ENCODE measurements at places on chromosomes 5 and 9.

DNA sequence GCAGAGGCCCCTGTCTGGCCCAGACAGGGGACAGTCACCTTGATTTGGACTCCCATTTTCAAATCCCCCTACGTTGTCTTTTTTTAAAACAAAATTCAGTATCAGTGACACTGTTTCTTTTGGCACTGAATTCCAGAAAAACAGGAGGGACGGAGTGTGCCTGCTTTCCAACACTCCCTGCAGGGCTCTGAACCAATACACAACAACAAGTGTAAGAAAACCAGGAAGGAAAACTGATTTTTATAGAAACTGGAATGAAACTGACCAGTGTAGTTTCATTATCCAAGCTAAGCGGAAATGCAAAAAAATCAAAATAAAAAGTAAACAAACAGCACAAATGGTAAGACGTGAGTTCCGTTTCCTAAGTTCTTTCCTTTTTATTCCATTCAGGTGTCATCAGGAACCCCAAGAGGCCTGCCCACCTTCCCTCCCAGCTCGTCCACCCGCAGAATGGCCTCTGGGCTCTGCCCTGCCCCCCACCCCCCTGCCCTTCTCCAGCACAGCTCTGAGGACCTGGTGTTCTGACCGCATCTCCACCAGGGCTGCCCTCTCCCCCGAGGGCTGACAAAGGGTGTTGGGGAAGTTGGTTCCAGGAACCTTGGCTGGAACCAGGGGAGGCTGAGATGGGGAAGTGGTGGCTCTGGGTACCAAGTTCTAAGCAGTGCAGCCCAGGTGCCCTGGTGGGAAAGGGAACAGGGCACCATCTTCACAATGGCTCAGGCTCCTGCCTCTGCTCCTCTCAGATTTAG, 73.6 kb downstream of the PSD2 start:
- DNase-seq, result no peak

- DNase-seq, result no peak
Observed at GRCh38 chr5:33367416-33367815, 73.3 kb upstream of the TARS1 start.

GRCh38 chr9:131347376-131348020, 46.4 kb upstream of the PRRC2B start:
- DNase-seq, result no peak

DNA sequence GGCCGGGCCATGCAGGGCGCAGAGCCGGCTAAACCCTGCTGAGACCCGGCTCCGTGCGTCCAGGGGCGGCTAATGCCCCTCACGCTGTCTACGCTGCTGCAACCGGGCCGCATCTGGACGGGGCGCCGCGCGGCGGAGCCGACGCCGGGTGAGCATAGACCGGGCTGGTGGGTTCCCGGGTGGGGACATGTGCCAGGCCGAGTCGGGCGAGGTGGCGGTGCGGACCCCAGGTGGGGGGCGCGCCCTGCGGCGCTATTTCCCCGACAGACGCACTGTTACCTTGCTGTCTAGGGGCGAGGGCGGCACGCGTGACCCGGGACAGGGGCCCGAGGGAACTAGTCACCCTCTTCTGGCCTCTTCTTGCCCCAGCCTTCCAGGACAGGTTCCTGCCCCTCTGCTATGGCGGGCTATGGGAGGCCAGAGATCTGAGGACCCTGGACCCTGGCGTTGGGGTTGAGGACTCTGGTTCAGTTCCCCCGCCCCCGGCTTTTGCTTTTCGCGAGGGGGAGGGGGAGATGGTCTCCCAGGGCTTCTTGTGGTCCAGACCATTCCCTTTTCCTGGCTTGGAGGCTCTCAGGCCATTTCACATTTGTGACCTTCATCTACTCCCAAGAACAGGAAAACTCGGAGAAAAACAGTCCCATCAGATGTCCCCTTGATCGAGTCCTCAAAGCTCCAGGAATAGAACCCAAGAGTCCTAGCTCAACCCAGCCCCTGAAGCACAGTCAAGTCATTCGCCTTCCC, 536 bp downstream of the SLC27A4 start:
- no peak for DNase-seq

DNA sequence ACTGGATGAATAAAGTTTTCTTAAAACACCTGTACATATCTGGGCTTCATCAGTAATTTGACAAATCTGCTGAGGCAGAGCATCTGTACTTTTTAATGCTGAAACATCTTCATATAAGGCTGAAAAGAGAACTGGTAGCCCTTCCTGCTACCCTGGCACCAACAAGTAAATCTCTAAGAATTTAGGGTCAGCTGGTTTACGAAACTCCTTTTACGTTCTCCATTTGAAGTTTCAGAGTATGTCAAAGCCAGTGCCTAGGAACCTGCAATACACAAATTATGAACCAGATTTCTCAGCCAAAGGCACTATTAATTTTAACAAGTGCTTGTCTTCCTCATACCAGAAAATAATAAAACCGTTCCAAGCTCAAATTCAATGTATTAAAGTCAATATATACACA, 3.8 kb downstream of the ZFAND5 start:
- DNase-seq, result no peak

DNA sequence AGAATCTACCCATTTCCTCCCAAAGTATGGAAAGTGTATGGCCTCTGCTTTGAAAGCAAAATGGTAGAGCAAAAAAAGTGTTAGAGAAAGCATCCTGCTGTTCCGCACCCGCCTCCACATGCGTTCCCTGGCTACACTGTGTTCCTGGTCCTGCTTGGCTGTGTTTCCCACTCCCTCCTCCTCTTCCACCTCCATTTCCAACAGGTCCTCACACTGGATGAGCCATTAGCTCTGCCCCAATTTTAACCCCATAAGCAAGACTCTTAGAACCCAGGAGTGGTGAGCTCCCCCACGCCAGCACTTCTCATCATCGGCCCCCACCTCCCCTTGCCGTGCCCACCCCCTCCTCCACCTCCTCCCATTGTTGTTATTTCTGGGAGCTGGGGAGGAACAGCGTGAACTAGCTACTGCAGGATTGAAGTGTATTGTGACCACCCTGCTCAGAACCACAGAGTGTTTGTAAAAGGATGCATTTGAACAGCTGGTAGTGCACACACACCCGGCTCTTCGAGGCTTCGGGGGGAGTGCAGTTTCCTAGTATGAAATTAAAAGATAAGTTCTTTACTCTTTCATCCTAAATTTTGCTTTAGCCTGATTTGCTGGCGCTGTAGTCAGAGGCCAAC, 120.0 kb downstream of the PDZD2 start:
- no peak for DNase-seq

DNA sequence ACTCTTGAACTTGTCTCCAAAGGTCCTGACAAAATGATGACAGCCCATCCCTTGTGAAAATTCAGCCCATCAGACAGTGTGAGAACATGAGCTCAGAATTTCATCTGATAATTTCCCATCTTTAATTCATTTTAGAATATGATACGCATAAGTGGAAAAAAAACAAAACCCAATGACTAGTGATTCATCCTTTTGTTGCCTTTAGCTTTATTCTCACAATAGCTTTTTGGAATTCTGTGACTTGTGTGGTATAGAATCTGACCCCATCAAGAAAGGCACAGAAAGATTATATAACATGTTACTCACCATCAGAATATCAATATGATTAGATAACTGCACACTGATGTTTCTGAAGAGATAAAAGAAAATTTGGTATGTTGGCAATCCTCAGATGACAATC, 16.1 kb upstream of the TMED7 start:
- DNase-seq, result peak; percentile 28

DNA sequence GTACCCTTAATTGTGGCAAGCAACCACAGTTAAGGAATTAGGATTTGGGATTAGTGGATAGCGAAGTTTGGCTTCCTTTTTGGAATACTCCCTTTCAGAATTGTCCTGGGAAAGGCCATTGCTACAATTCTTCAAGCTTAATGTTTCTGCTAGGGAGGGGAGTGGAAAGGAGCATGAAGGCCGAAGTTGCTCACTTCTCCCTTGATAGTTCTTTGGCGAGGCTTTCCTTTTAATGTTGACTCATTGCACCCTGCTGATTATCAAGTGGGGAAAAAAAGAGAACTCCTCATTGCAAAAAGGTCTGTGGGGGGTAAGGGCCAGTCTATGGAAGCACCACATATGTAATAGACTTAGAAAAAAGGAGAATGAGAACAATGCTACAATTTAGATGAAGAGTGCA, 30.7 kb downstream of the GRIN3A start:
- peak; percentile 42 for DNase-seq

DNA sequence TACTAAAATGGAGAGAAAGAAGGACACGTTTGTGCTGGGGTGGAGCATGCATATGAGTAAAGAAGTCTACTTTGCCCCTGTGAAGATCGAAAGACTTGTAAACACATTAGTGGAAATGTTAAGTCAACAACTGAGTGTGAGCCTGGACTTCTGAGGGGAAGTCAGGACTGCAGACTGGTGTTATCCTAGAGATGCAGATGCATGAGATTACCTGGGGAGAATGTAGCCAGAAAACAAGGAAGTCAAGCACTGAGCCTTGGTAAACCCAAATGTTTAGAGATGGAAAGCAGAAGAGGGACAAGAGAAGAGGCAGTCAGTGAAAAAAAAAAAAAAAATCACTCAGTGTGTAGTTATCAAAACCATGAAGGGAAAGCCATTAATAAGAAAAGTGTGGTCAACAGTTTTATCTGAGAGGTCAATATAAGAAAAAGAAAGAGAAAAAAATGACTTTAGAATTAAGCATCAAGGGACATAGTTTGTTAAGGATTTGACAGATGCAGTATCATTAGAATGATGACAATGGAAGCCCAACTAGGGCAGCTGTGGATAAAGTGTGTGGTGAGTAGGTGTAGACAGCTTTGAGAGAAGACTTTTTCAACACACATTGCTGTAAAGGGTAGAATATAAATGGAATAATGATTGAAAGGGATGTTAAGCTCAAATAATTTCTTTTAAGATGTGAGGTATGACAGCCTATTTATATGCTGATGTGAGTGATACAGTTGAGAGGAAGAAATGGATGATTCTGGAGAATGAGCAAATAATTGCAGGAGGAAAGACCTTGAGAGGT, 22.2 kb downstream of the JAKMIP2 start:
- DNase-seq, result no peak

DNA sequence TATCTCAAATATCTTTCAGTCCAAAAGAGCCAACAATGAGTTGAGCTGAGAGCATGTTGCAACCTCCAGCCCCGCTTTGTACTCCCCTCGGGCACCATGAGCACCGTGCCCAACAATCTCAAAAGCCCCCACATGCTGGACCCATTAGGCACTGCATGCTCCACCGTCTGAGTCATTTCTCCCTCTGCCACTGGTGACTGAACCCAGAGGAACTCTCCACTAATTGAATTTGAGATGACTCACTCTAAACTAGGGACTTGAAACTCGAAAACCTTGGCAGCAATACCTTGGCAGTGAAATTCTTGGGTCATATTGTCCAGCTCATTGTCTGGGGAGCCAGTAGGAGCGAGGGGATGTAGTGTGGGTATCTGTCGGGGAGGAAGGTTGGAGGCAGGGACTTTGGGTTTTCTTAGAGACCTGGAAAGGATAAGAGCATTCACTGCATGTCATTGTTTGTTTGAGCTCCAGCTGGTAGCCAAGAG, 49.9 kb upstream of the SLIT3 start:
- peak; percentile 94 for DNase-seq

DNA sequence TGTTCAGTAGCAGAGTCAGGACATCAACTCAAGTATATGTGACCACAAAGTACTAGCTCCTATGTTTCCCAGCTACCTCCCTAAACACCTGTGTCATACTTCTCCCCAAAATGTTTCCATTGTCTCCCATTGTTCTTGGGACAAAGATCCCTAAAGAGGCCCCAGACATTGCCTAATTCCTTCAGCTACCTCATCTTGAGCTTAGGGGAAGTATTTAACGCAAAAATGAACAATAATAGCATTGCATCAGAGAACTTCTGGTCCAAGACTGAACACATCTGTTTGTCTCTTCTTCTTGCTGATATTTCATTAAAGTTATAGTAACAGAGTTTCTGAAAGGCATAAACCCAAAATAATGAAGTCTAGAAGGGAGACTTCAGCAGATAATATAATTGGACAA, 430.8 kb downstream of the MTRR start:
- no peak for DNase-seq

DNA sequence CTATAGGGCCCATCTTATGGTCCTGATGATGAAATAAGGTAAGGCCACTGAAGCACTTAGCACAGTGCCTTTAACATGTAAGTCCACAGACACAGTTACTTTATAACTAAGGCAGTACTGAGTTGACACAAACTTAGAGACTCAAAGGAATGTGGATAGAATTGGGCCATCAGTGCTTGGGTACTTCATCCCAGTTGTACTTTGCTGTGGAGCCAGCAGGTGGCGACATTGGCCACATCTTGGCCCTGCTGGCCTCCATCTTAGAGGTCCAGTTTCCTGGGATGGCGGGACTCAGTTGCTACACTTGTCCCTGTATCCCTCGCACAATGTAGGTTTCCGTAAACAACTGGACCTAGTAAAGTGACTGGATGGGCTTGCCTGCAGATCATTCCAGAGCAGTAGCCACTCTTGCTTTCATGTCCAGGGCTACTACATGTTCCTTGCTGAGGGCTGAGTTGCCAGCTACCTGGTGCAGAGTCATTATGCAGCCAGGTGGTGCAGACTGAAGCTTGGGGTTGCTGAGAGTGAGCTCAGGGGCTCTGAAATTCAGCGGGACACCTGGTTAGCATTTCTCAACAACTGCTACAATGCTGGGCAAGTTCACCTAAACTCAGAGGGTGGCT, 10.6 kb downstream of the MTAP start:
- DNase-seq, result no peak

- no peak for DNase-seq
Observed at GRCh38 chr5:173236531-173237142, 1.6 kb upstream of the NKX2-5 start.

- DNase-seq, result no peak
Observed at GRCh38 chr9:27933210-27934025, 360.1 kb upstream of the C9orf72 start.

- DNase-seq, result no peak
Observed at GRCh38 chr5:23012842-23013241, 159.7 kb upstream of the CDH12 start.

DNA sequence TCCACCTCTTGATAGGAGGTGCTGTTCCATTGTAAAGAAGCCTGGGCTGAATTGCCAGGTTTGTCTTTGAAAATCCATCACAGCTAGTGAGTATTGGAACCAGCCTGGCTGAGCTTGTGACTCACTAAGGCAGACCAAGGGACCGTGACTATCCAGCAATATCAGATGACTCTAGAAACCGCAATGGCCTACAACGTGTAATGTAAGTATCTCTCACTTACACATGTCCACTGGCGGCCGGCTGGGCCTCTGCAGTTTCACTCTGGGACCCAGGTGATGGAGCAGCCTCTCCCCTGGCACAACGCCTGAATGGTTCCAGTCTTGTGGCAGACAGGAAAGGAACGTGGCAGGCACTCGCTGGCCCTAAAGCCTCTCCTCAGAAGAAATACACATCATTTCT, 3.1 kb upstream of the HRH2 start:
- DNase-seq, result peak; percentile 15

GRCh38 chr9:127586537-127586936, 25.5 kb upstream of the STXBP1 start:
- peak; percentile 62 for DNase-seq

GRCh38 chr5:40798801-40799210, 632 bp upstream of the PRKAA1 start:
- no peak for DNase-seq
